ENCODE measurements at places on chromosomes 12 and 14.

DNA sequence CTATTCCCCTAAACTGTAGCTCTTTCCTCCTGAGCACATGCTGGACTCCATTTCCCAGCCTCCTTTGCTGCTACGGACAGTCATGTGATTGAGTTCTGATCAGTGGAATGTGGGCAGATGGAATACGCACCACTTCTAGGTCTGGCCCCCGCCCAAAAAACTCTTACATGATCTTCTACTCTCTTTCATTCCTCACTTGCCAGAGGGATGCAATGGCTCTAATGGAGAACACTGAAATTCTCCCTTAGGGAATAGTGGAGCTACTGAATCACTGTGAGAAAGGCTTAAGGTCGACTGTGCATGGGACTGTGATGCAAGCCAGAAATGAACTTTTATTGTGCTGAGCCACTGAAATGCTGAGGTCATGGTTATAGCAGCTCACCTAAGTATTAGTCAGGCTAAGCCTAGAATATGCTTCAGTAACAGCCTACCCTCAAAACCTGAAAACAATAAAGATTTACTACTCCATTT lies 13.0 kb upstream of the TMED2 start:
- DNase-seq = no peak

GRCh38 chr14:28121512-28122297 lies 644.9 kb upstream of the FOXG1 start:
- no peak for DNase-seq

DNA sequence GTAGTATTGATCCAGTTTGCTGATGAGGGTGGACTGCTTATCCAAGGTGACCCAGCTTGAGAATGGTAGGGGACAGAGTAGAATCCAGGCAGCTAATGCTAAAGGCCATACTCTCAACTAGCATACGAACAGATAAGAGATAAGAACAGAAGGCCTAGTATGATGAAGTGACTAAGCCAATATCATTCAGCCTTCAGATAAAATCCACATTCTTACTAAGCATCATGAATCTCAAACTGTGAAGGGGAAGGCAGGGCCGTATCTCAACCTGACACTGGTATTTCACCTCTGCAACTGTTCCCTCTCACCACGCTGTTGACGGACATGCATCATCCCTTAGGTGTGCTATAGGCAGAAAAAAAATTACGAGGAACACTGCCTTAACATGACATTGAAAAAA lies 8.1 kb upstream of the CKAP4 start:
- DNase-seq = no peak

DNA sequence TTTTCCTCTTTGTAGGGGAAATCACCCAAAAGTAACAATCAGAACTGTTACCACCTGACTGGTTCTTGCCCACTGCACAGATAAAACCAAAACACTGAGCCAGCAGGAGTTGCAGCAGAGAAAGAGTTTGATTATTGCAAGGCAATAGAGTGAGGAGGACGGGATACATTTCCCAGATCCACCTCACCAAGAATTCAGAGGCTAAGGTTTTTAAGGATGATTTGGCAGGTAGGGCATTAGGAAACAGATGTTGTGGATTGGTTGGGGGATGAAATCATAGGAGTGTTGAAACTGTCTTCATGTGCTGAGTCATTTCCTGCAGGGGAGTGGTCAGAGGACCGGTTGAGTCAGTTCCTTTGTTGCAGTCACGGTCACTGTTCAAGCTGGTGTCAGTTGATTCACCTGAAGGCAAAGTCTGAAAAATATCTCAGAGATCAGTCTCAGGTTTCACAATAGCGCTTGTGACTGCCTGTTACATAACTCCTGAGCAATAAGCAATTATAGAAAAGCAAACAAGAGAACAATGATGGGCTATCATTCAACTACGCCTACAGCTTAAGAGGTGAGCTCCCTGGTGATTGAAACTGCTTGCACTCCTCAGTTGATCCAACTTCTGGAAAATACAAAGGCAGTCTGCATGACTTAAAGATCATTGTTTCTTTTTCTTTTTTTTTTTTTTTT lies 20.3 kb upstream of the AMN1 start:
- peak; percentile 77 for DNase-seq

- DNase-seq = no peak
Observed at GRCh38 chr14:59148334-59148900, 40.0 kb upstream of the DAAM1 start.

GRCh38 chr14:59026081-59026480 lies 162.4 kb upstream of the DAAM1 start:
- no peak for DNase-seq

DNA sequence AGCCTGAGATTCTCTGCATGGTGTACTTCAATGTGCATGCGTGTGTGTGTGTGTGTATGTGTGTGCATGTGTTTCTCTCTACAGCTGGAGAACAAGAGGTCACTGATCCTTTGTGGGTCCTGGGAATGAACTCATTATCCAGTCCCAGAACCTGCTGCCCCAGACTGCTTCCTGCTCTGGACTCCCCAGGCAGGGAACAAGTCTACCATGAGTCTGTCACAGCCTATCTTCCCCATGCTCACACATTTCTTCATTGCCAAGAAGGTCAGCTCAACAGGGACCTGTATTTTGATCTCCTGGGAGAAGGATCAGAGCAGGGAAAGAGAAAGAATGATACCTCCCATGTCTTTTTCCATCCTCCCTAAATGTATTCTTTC lies 2.9 kb upstream of the AGAP2 start:
- DNase-seq = no peak

- no peak for DNase-seq
Observed at GRCh38 chr14:42715316-42715715, 1108.6 kb downstream of the LRFN5 start.

DNA sequence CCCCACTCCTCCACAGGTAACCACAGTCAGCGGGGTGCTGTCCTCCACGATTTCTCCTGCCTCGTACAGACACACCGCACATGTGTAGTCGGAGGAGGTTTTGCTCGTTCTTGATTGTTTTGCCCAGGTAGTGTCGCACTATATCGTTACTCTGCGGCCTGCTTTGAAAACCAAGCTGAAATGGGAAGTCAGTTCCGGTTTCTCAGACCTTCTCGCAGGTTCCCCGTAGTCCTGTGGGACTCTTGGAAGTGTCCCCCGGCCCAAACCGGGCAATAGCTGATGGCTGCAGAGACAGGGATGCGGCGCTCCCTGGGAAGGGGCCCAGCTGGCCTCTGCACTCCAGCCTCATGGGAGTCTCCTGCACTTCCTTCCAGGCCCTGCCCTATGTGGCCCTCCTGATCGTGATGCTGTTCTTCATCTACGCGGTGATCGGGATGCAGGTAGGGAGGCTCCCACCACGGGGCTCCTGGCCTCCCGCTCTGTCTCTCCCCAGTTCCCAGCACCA lies 141.3 kb upstream of the FKBP4 start:
- no peak for DNase-seq

DNA sequence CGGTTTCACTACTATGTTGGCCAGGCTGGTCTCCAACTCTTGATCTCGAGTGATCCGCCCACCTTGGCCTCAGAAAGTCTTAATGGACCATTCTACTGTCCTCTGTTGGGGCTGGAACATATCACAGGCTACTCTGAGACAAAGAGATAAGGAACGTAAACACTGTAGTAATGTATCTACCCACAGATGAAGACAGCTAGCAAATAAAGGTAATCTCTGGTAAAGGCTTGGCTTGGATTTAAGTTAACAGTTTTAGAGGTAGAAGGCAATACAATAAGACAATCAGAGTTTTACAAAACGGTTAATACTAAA lies 44.6 kb upstream of the ISM2 start:
- DNase-seq = no peak

- DNase-seq = peak; percentile 89
Observed at GRCh38 chr14:23588884-23589598, 10.5 kb upstream of the JPH4 start.

DNA sequence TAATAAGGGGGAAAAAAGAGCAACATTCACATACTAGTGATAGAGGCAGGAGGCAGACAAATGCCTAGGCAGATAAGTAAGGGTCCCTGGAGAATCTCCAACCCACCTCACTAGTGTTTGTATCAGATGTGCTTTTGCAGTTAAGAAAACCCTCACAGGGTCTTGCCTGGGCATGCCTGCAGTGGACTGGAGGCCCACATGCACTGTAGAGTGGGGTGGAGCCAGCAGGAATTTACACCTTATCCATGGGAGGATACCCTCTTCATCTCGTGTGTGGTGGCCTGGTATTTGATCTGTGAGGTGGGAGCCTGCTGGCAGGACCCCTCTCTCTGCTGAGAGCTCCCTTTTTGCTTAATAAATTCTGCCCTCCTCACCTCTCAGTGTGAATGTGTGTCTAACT lies 238.0 kb upstream of the SLC16A7 start:
- no peak for DNase-seq

DNA sequence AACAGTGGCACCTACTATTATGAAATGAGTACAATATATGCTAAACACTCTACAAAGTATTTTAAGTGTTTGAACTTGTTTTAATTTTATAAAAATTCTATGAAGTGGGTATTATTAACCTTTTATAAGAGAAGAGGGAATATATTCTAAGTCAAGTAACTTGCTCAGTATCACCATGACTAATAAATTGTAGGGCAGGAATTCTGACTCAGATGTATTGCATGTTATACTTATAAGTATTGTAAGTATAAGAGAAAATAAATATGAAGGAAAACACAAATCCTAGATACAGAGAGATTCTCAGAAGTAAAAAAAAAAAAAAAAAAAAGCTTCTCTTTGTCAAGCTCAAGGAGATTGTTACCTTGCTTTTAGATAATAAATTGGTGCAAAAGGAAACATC lies 893.2 kb downstream of the SLC16A7 start:
- DNase-seq = no peak

DNA sequence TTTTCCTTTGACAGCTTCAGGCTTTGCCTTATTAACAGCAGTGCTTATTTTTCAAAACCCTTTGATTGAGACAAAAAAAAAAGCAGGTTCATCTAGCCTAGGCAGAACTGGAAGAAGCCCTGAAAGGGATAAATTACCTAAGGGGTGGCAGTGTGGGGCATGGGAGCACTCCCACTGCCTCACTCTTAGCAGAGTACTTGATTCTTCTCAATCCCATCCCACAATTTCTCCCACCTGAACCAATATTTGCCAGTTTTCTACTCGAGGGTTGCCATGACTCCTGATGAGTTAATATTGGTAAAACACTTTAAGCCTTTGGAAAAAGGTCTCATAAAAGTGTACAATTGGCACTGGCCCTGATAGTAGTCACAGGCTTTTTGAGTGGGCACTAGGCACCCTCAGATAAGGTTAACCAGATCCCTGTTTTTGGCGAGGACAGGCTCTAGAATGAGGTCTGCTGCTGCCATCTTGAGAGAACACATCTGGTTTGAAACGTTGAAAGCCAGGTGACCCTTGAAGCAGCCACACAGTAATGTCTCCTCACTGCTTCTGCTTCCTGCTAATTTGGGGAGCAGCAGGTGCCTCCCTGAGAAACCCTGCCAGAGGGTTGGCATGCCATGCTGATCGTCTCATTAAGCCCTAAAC lies 320.0 kb downstream of the RAD51B start:
- no peak for DNase-seq

GRCh38 chr14:34682787-34683321 lies 31.5 kb downstream of the CFL2 start:
- DNase-seq = peak; percentile 38

DNA sequence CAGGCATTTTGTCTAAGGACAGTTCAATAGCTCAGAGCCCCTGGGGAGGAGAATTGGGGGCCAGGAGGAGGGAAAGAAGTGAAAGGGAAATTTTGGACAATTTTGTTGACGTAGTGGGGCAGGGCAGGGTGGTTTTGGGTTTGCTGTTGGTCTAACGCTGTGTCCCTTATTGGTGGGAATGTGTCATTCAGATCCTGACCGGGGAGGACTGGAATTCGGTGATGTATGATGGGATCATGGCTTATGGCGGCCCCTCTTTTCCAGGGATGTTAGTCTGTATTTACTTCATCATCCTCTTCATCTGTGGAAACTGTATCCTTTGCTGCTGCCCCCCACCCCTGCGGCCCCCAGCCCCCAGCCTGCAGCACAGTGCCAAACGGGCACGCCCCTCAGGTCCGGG lies 212.1 kb upstream of the FKBP4 start:
- DNase-seq = no peak

- DNase-seq = no peak
Observed at GRCh38 chr14:96790186-96790585, 7.0 kb upstream of the VRK1 start.

GRCh38 chr14:20684662-20685456 lies 499 bp downstream of the RNASE4 start:
- DNase-seq = no peak

- DNase-seq = no peak
Observed at GRCh38 chr12:532908-533565, 73.3 kb downstream of the B4GALNT3 start.
